Astrocyte (in vitro differentiated cells and primary cell): ENCODE measurements at places on chromosomes 5 and 9. TPM values are rescaled to one million over a fixed set of nuclear protein-coding genes. Genes with fewer than 3 reads are reported as not detected.

- DNase-seq = no peak
Observed at GRCh38 chr5:179267071-179267670, 78.1 kb downstream of the ADAMTS2 start.

- no peak for DNase-seq
Observed at GRCh38 chr9:113269355-113269754, 6.0 kb downstream of the CDC26 start.

GRCh38 chr5:130965360-130965759 lies 199.7 kb downstream of the HINT1 start:
- DNase-seq = no peak

DNA sequence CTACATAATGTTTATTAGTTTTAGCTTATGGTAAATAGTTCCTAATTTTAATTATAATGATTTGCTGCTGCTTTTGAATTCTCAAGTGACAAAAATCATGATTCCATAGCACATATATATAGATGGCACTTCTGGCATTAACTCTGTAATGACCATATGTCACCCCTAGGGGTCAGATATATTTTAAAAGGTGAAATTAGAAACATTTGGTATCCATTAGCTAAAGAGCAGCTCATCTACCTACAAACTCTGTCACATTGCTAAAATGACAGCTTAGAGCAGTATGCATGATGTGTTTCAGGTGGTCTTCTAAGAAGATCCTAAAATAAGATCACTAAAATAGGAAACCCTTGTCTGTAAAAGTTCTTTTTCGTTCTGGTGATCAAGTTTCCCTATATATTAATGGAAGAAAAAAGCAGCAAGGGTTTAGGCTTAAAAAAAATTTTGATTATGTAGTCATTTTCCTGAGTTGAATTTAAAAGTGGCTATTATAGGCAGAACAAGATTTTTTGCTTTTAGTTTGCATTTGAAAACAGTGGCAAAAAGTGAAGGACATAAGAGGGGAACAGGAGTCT lies 157.7 kb upstream of the POU5F2 start:
- DNase-seq = no peak

GRCh38 chr9:85172001-85172978 lies 502.8 kb downstream of the NTRK2 start:
- peak; percentile 54 for DNase-seq

GRCh38 chr5:139204196-139204595 lies 6.0 kb upstream of the SIL1 start:
- no peak for DNase-seq

DNA sequence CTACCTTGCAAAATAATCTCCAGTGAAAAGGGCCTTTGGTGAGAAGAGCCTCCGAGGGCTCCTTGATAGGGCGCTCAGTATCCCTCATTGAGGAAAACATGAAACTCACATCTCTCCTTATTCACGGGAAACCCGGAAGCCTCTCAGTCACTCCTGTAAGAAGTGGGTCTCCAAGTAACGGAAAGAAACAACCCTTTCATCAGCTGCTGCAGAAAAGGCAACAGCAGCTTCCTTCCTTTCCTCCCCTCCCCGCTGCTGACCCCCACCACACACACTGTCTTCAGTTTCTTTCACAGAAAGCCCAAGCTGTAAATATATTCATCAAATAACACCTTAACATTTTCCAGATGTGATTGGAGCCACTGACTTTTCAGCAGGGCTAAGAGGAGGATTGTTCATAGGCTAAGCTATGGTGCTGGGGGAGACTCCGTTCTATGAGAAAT lies 81.4 kb downstream of the C9orf152 start:
- DNase-seq = no peak

DNA sequence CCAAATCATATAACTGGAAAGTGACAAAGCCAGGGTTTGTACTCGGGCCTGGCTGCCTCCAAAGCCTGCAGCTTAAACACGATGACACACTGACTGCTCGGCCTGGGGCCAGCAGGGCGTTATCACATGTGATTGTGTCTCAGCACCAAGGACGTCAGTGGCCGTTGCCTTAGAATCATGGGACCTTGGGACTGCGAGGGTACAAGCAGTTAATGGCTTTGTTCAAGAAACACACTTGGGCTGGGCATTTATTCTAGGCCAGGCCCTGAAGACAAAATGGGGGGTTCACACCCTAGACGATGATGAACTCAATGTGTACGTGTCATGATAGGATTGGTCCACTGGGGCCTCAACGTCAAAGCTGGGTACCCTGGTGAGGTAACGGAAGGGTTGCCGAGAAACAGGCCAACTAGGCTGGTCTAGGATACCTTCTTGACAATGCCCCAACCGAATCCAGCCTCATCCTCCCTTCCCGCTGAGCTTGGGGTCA lies 13.0 kb downstream of the SH3PXD2B start:
- DNase-seq = no peak

GRCh38 chr5:134005417-134006061 lies 764 bp upstream of the VDAC1 start:
- no peak for DNase-seq

- peak; percentile 88 for DNase-seq
Observed at GRCh38 chr9:119283078-119283794, 86.0 kb downstream of the BRINP1 start.

GRCh38 chr5:56350597-56351170 lies 117.6 kb upstream of the ANKRD55 start:
- peak; percentile 87 for DNase-seq

The KLHL9 gene
- 30.3 and 30.4 TPM in 2 replicates for total RNA-seq

The IL13 gene
- not detected in 2 replicates for total RNA-seq

The SIT1 gene
- total RNA-seq = not detected in 2 replicates

The FBP1 gene
- total RNA-seq = 0.25 TPM in 1 of 2 replicates, not detected in the other

The TEX48 gene
- not detected in 2 replicates for total RNA-seq

The JAK2 gene
- total RNA-seq = 12.3 and 13.2 TPM in 2 replicates

The ARID3C gene
- total RNA-seq = 0.16 and 0.19 TPM in 2 replicates
